ENCODE measurements at places on chromosomes 13 and 19.

DNA sequence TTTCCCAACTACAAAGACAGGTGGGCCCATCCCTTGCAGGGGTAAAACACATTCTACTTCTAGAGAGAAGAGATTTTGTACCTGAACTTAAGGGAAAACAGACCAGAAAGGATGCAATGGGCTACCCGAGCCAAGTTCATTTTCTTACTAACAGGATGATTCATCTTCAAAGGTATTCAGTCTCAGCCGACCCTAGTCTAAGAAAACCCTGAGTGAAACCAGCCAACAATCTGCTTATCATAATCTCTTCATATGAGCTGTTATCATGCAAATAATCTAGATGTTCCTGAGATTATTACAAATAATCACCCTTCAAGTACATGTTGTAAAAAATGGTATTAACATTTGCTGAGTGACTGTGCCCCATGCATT lies 15.6 kb downstream of the PABPC3 start:
- DNase-seq = no peak

- no peak for DNase-seq
Measured at GRCh38 chr13:46025157-46025556, 27.4 kb downstream of the ZC3H13 start.

DNA sequence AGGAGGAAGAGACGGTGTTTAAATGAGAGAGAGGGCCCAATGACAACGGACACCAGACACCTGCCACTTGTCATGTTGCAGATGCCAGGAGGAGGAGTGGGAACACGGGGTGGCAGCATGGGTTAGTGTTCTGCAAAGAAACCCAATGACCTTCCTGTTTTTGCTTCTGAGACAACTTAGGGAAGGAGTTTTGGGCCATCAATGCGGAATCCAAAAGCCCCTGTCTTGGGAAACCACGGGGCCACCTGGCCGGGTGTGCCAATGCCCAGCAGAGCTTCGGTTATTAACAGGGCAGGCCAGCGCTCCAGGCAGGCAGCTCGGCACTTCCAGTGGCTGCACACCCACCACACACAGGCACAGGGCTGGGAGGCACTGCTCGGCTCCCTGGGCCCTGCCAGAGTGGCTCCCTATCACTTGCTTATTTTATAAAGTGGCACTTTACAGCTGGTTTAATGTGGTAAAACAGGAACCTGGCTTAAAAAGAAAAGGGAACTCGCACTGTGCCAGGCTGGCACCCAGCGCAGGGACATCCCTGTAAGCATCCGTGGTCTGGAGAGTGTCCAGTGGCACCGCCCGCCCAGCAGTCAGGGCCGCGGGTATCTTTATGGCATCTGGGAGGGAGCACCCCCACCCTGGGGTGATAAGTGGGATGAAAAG lies 19.1 kb downstream of the ELL start:
- DNase-seq = no peak

- no peak for DNase-seq
Measured at GRCh38 chr13:114095486-114095885, 36.9 kb downstream of the RASA3 start.

GRCh38 chr19:2042485-2043250 lies 8.4 kb downstream of the MKNK2 start:
- no peak for DNase-seq

- DNase-seq = no peak
Measured at GRCh38 chr13:109224033-109224432, 562.4 kb downstream of the IRS2 start.

Measured in activated CD8-positive, alpha-beta memory T cell treated with anti-CD3 and anti-CD28 coated beads for 48 hours (primary cell).